ENCODE measurements at places on chromosomes 16 and 17.

GRCh38 chr17:17531156-17531555, 35.0 kb upstream of the RASD1 start:
- no peak for DNase-seq
- H3K27me3 ChIP-seq: no peaks in the 10 kb centered on the region
- H3K4me1 ChIP-seq: no peaks in the 10 kb centered on the region
- no peaks in the 10 kb centered on the region for H3K36me3 ChIP-seq
- no peak overlapping the region for H3K4me3 ChIP-seq

DNA sequence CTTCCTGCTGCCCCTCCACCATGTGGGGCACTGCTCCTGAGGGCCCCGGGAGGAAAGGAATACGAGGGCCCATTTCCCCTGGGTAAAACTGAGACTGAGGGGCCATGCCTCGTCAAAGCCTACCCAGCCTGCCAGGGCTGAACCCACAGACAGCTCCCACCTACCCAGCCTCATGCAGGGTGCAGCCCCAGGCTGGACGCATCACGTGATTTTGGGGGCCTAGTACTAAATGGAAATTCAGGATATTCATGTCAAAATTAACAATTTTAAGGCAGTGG, 3.4 kb upstream of the OSGIN1 start:
- DNase-seq: no peak
- H3K27ac ChIP-seq: no peak overlapping the region
- no peaks in the 10 kb centered on the region for H3K36me3 ChIP-seq
- peaks cover 7% of the 10 kb centered on the region for H3K27me3 ChIP-seq
- no peak overlapping the region for H3K4me3 ChIP-seq
- H3K4me1 ChIP-seq: peaks cover 11% of the 10 kb centered on the region

GRCh38 chr16:51155820-51156806, 5.0 kb upstream of the SALL1 start:
- H3K36me3 ChIP-seq: no peaks in the 10 kb centered on the region
- H3K27ac ChIP-seq: no peak overlapping the region
- H3K27me3 ChIP-seq: no peaks in the 10 kb centered on the region
- no peak overlapping the region for H3K4me3 ChIP-seq

- no peak for DNase-seq
- peaks cover 19% of the 10 kb centered on the region for H3K4me1 ChIP-seq
- H3K27ac ChIP-seq: no peak overlapping the region
- H3K4me3 ChIP-seq: no peak overlapping the region
Observed at GRCh38 chr16:89697161-89697615, 4.3 kb downstream of the SPATA2L start.

GRCh38 chr16:2039274-2040031, 8.2 kb downstream of the NTHL1 start:
- no peak for DNase-seq
- peaks cover 14% of the 10 kb centered on the region for H3K36me3 ChIP-seq
- H3K27me3 ChIP-seq: no peaks in the 10 kb centered on the region
- H3K4me1 ChIP-seq: no peaks in the 10 kb centered on the region
- H3K4me3 ChIP-seq: no peak overlapping the region
